ENCODE measurements at places on chromosomes 1 and 21.

DNA sequence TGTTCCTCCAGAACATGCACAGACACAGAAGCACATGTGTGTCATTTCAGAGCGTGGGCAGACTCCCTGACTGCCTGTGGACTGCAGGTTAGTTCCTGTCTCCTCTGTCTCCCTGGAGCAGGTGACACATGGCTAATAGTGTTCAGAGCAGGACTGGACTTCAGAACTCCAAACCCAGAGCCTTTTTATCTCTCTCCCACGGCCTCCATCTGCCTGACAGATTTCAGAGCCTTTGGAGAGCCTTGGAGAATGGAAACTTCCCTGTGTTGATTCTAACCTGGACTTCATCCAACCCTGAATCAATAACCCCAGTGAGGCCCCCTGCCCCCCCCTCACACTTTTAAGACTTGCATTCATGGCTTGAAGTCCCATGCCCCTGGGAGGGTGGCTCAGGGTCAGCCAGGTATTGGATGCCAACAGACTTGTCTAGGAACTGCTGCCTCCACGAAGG is 44.4 kb downstream of the C1orf198 start:
- DNase-seq, result no peak

GRCh38 chr1:3902111-3902511 is 2.0 kb upstream of the C1orf174 start:
- DNase-seq, result no peak

GRCh38 chr1:172002725-172003345 is 161.5 kb downstream of the DNM3 start:
- peak; percentile 14 for DNase-seq

DNA sequence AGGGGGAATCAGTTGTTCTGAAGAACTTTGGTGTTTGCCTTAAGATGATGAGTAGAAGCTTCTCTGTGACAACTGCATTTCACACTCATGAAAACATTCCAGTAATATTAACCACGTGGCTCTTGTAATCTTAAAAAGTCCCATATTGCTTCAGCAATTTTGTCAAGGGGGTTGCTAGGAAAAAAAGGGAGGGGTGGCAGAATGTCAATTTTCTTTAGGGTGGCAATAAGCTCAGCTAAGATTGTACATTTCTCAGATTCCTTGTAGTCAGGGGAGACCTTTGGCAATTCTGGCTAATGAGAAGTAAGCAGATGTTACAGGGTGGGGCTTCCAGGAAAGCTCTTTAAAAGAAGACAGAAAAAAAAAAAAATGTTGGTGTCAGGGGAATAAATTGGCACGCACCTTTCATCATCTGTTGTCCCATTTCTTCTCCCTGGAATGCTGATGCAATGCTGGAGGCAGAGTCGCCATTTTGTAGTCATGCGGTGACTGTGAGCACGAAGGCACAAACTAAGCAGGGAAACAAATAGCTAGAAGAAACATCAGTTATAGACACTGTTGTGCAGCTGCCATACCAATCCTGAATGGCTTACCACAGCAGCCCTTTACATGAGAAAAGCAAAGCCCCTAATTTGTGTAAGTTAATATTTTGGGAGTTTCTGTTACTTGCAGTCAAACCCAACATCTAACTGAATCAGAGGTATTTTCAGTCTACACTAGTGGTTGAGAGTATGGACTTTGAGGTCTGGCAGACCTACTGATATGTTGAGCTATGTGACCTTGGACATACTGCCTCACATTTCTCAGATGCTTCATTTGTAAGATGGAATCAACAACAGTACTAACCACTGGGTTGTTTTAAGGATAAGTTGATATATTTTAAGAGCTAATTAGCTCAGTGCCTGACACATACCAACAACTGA is 56.1 kb upstream of the MRPS6 start:
- DNase-seq, result no peak

GRCh38 chr21:46553993-46554392 is 50.9 kb downstream of the S100B start:
- no peak for DNase-seq

DNA sequence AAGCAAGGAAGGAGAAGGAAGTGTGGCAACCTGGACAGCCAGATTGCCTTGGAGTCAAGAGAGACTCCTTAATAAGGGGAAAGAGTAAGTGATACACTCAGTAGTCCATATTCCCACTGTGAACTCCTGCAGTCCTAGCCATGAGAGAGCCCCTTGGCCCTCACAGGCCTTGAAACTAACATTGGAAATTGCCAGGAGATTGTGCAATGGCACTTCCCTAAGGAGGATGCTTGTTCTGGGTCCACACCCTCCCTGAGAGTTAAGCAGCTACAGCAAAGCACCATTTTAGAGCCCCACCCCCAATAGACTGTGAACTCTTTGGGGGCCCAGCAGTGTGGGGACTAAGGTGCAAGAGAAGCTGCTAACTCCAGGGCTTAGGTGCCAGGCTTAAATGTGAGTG is 367.7 kb upstream of the CAMK1G start:
- no peak for DNase-seq

DNA sequence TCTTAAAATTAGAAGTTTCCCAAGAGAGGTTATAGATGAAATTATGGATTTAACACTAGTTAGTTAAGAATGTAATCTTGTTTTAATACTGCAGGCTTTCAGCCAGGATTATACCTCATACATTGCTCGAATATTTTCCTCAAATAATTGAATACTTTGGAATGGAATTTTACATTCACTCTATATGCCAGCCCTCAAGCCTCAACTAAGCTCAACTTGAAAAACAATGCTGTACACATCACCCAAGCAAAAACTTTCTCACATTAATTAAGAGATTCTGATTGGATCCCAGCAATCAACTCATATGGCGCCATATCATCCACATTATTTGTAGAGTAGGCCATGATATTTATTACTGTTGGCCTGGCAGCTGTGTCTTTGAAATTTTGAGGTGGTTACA is 710.7 kb upstream of the ADAMTS5 start:
- DNase-seq, result no peak

All from ELF-1 (cell line).